ENCODE measurements at places on chromosomes 7 and 10.

DNA sequence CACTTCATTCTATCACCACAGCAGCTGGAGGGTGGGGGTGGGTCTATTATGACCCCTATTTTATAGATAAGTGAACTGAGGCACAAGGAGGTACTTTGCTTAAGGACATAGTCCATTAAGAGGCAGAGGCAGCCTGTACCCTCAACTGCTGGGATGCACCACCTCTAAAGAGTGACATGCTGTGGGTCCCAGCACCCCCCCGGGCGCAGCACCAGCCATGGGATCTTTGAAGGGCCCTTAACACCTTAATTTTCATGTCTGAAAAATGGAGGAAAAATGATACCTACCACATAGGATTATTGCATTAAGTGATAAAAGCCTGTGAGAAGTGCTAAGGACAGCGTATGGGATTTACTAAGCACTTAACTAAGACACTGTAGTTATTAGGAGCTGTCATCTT, 15.4 kb downstream of the ADCYAP1R1 start:
- DNase-seq: no peak

- DNase-seq: no peak
Measured at GRCh38 chr10:105800641-105801040, 1159.6 kb downstream of the SORCS3 start.

GRCh38 chr7:147483634-147484292, 1106.8 kb upstream of the C7orf33 start:
- DNase-seq: no peak

DNA sequence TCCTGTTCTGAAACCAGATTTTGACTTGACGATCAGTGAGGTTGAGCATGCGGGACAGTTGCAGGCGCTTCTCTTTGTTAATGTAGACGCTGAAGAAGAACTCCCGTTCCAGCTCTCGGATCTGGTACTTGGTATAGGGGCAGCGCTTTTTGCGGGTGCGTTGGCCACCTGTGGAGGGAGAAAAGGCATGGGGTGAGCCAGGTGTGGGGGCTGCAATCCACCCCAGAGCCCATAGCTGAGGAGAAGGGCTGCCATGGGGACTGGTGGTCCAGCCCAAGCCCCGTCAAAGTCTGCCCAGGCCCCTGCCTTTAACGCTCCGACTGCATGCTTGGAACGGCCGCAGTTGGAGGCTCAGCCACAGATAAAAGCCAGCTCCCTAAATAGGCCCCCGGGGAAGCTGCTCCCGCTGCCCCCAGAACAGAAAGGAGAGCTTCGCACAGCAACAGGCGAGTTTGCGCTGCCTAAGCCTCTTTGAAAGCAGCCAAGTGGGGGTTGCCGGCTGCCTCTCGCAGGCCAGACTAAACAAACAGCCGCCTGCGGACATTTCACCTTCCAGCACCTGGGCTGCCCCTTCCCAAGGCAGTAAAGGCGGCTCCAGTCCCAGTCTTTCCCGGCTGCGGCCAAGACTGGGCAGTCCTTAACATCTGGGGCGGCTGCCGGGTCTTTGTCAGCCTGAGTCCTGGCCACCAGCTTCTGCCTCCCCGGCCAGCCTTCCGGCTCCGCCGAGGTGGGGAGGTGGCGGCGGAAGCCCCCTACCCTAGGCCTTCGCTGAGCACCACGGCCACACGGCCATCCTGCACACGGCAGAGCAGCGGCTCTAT, 2.0 kb downstream of the HOXA11 start:
- DNase-seq: no peak

- DNase-seq: no peak
Measured at GRCh38 chr7:133303931-133304330, 51.1 kb downstream of the EXOC4 start.

DNA sequence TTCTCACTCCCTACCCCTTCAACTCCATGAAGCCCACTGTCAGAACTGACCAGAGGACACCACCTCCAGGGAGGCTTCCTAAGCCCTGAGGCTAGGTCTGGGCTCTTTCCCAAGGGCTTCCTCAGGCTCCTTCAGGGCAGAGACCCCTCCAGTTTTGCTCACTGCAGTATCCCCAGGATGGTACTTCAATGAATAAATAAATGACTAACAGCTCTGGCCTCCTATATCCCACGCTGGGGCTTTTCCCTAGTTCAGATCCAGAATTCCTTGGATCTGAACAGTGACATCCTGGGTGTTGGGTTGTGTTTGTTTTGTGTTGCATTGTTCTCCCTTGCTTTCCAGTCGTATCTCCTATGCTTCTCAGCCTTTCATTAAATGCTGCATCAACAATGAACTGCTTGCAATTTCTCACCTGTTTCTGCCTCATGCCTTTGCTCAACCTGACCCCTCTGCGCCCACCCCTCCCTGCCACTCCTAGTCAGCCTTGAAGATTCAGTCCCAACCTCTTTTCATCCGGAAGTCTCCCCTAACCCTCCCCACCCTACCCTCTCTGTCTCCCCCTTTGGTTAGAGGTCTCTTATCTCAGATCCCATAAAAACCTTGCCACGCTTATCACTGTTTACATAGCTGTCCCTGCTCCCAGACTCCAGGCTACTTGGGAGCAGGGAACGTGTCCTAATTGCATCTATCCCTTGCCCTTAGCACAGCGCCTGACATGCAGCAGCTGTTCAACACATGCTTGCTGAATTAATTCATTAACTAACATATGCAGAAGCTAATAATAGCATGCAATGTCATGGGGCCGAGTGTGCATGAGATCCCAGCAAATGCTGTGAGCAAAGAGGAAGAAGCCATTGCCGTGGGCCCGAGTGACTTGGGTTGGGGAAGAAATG, 41.7 kb downstream of the PPP1R3C start:
- DNase-seq: peak; percentile 67

DNA sequence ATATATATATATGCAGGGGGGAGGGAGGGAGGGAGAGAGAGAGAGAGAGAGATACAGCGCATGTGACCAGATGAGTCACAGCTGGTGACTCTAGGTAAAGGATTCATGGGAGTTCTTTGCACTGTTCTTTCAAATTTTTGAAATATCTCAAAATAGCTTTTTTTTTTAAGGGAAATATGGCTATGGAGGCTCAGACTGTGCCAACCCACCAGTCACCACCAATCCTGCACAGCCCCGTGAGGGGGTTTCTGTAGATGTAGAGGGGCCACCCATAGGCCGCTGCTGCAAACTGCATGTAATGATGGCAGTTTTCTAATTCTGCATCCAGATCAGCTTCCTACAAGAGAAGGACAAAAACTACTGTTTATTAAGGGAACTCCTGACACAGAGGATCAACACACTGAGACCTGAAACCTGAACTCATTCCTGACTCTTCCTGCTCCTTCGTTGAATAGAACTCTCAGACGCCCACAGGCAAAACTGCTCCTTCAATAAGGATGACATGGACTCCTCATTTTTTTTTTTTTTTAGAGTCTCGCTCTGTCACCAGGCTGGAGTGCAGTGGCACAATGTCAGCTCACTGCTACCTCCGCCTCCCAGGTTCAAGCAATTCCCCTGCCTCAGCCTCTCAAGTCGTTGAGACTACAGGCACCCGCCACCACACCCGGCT, 17.3 kb downstream of the DAGLB start:
- no peak for DNase-seq

- no peak for DNase-seq
Measured at GRCh38 chr10:118635674-118636402, 40.4 kb upstream of the PRLHR start.

DNA sequence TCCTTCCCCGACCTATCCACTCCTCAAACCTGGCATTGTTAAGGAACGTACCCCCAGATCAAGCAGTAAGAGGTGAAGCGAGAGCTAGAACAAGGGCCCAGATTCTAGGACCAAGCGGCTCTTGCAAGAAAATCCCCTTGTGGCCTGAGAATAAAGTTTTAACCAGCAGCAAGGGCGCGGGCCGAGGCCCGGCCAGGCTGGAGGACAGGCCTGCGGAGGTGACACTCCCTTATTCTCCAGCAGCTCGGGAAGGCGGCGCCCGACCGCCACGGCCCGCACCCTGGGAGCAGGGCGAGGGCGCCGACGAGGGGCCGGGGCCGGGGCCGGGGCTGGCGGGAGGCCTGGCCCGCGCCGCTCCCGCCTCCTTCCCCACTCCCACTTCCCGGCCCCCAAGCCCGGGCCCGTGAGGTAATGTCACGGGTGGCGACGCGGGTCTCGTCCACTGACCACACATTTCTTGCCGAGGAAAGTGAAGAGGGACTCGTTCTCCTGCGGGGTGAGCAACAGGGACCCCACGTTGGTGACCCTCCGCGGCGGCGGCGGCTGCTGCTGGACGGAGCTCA, 551 bp downstream of the WASL start:
- DNase-seq: no peak

GRCh38 chr10:124622158-124622557, 122.0 kb downstream of the FAM53B start:
- no peak for DNase-seq

- no peak for DNase-seq
Measured at GRCh38 chr10:48934672-48935501, 4.8 kb downstream of the LRRC18 start.

DNA sequence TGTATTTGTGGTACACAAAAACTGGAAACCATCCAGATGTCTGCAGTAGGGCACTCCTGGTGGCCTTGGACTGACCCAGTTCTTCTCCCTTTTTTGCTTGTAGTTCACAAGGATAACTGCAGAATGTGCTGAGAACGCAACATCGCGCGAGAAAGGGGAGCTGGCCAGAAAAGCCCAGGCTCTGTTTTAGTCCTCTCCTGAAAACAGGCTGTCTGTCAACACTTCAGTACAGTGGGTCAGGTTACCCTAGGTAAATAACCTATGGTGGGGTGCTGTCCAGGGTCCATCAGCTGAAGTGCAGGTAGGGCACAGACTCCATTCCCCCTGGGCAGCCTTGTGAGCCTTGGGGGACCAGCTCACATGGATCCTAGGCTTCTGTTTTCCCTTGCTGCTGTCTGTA, 495.8 kb downstream of the MDFIC start:
- no peak for DNase-seq

GRCh38 chr7:101099969-101100781, 14.9 kb downstream of the TRIM56 start:
- peak; percentile 100 for DNase-seq

Measured in skeletal muscle cell (primary cell).